Right forelimb (tissue), 1 donor: ENCODE measurements at places on chromosomes 12 and 14.
A peak's percentile ranks its signal among the peaks of the same experiment; 100 is the strongest.

DNA sequence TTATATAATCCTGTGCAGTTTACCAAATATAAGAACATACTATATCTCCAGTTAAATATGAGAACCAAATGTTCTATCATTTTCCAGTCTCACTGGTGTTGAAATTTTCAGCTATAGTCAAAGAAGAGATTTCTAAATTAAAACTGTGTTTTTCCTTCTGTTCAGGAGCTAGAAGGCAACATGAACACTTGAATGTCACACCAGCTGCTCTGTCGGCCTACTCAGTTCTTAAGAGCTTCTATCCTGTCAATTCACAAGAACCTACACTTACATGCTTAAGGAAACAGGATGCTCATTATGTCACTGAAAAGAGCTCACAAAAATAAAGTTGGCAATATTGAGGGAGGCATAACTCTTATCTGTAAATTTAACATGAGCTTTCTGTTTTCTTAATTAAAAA is 43.1 kb downstream of the ATP2B1 start:
- DNase-seq, result no peak

DNA sequence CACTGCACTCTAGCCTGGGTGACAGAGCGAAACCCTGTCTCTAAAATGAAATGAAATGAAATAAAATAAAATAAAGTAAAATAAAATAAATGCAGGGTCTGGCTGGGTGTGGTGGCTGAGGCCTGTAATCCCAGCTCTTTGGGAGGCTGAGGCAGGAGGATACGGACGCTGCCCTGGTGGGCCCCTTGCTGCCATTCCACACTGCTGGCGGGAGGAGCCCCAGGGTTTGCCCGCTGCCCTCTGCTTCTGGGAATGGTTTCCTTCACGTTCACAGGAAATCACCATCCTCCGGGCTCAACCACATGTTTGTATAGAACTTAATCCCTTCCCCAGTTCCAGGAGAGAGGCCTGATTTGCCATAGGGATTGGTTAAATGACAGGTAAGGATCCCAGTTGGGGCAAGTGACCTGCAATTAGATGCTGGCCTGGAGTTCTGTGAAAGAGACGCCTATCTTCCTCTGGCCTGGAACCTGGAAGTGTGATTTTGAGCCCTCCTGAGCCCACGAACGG is 29.3 kb downstream of the CALM1 start:
- DNase-seq, result no peak

DNA sequence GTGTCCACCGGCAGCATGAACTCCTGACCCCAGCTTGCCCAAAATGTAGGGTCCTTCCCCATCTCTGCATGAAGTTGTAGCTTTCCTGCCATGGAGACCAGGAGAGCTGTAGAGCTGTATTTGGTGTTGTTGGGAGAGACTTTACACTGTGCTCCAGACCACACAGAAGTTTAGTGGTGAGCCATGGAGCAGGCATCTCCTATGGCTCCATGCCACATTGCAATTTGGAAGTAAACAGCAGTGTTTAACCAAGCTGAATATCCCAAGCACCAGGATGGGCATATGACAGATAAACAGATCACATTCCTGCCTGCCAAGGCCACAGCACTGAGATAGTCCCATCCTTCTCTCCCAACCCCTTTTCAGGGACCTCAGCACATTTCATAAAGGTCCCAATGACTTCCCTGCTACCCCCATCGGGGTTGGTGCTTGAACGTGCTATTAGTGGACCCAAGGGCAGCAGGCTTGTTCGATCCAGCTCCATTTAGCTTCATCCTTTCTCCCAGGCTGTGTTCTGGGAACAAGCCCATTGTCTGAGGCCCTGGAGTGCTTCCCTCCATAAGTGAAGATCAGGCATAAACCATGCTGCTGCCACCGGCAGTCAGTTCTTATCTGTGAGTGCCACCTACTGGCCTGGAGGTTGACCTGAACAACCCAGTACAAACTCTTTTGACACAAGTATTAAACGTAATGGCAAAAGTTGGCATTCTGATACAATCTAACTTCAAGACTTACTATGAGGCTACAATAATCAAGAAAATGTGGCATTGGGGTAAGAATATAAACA is 172.3 kb upstream of the ATXN7L3B start:
- no peak for DNase-seq

DNA sequence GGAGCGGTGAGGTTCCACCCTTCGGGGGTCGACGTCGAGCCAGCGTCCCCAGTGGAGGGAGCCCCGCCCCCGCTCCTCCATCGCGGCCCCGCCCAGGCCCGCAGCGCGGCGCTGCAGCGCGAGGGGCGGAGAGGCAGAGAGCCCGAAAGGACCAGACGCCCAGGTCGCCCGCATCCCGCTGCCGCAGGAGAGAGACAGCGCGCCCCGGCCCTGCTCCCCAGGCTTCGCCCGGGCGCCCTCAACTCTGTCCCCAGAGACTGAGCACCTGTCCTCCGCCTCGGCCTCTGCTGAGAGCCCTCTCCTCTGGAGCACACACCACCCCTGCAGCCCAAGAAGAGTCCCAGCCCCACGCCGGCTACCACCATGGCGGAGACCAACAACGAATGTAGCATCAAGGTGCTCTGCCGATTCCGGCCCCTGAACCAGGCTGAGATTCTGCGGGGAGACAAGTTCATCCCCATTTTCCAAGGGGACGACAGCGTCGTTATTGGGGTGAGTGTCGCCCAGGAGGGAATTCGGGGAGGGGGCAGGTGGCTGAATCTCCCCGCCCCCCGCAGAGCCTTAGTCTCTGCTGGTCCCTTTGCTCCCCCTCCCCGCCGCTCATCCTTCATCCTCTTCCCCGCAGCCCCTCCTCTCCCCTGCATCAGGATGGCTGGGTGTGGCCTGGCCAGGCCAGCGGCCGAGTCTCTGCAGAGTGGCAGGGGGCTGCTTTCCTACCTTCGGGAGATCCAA is at the start of gene KIF5A:
TSS of gene KIF5A (plus strand) at position 136 of the 732 bp plus-strand sequence. CDS start at position 364, 228 bp downstream.
- DNase-seq, result no peak

DNA sequence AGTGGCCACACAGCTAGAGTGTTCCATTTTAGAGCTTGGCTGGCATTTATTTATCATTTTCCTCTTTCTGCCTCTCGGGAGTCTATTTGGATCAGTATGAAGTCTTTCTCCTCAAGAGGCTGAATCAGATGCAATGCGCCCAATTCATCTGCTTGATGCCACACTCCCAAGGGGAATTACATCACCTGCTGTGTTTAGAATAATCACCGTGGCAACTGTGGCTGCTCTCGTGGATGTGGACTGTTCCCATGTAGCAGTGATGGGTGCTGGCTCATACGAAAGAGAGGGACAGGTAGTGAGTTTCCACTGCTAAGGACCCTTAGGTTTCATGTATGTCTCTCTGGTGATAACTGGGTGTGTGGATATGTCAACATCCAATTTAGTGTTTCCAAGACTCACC is 70.7 kb downstream of the SRRM4 start:
- DNase-seq, result no peak

DNA sequence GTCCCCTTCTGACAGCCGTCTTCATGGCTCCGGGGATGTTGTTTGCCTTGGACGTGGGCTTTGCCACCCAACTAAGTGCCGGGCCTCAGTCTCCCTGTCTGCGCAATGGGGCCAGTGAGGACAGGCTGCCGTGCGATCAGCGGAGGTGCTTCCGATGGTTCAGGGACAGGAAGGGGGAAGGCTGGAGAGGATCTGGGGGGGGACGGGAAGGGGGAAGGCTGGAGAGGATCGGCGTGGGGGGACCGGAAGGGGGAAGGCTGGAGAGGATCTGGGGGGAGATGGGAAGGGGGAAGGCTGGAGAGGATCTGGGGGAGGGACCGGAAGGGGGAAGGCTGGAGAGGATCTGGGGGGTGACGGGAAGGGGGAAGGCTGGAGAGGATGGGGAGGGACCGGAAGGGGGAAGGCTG is 3.4 kb downstream of the MMP17 start:
- peak; percentile 74 for DNase-seq

- no peak for DNase-seq
These were observed 16.4 kb upstream of the RNASE4 start for GRCh38 chr14:20667957-20668356.

DNA sequence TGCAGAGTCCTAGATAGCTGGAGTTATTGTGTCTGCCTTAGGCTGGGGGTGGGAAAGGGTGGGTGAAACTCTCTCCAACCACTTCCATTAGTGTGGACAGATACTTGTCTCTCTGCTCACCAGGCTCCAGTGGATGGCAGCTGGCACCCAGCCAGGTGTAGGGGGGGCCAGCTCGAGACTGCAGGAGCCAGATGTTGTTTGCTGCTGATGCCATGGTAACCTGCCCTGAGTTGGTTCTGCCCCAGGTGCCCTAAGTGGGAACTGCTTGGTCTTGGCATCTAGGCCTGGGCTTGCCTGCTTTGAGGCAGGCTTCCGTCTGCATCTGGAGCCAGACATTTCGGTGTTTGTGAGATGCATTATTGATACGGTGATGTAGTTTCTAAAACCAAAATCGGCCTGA is 82.2 kb downstream of the ADCK1 start:
- DNase-seq, result peak; percentile 60

GRCh38 chr12:68631227-68631626 is 20.5 kb downstream of the RAP1B start:
- no peak for DNase-seq

- no peak for DNase-seq
These were observed 33.0 kb downstream of the UBR7 start for GRCh38 chr14:93239869-93240677.

GRCh38 chr14:102504328-102504999 is 5.1 kb downstream of the ANKRD9 start:
- no peak for DNase-seq

DNA sequence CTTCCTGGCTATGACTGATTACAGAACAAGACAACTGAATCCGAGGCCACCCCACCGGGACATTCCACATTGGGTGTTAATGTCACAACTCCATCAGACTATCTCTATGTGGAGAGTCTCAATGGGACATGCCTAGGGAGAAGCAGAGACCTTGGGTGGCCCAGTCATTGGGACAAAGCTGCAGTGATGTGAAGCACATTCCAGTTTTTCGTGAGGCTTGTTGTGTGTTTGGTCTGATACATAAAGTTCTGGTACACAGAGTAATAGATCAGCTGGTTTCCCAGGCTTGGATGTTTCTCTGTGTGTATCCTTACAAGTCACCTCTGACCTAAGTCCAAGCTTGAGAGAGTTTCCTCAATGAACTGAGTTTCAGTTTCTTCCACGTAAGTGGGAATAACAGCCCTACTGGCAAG is 42.3 kb downstream of the CPM start:
- DNase-seq, result no peak

DNA sequence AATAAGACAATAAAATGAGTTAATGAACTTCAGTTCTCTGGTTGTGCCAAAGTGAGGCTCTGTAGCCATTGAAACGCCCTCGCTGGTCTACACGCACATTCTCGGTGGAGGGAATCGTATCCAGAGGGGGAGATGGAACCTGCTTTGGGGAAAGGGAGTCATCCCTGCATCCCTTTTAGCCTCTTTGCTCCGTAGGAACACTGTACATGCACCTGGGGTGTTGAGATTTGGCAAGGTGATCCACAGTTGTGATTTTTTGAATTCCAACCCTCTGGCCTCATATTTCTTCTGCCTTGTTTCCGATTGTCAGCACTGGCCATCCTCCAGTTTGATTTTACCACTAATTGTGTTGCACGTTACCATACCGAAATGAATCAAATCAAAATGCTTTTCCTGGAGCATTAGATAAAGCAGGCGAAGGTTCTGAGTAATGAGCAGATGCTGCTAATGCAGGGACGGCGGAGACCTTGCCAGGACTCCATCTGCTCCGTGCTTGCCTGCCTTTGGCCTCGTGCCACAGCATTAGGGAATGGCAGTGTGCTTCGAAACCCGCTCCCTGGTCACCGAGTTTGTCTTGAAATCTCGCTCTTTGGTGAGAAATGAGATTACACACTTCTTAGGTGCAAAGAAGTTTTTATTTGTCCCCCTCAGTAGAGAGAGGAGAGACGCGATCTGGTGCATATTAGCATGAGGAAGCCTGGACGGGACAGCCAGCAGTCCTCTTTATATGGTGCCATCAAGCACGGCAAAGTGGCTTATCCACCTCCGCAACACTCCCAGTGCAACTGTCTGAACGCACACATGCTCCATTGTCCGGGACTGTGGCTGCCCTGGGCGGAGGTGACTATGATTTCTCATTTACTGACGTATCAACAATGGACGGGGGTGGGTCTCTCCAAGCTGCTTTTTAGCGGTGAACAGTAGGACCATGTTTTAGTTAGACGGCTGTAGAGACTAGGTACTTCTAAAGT is 59.1 kb downstream of the FBXW8 start:
- no peak for DNase-seq

DNA sequence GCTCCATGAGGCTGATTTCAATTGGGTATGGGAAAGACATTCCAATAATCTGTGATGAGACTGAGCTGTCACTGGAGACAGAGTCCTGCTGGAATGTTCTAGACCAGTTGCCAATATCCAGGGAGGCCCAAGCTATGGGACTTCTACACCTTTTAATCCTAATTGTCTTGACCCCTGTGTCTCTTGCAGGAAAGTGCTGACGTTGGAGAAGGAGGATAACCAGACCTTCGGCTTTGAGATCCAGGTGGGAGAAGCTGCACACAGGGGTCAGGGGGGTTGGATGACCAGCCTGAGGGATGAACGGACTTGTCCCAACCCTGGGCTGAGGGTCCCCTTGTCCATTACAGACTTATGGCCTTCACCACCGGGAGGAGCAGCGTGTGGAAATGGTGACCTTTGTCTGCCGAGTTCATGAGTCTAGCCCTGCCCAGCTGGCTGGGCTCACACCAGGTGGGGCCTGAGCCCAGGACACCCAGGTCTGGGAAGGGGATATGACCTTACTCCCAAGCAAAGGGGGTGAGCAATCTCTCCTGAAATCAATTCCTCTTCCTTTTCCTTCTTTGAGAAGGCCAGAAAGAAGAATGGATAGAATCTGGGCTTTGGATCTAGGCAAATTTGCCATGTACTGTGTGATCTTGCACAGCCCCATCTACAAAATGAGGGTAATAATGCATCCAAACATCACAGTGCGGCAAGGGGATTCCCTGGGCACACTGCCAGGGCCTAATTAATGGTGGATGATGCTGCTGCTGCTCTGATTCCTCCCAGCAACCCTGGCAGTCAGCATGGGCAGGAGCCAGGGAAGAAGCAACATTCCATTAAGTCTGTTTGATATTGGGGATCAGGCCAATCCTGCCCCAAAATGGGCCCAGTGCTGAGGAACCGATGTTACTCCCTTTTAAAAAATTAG is 4.2 kb downstream of the TAMALIN start:
- DNase-seq, result no peak

DNA sequence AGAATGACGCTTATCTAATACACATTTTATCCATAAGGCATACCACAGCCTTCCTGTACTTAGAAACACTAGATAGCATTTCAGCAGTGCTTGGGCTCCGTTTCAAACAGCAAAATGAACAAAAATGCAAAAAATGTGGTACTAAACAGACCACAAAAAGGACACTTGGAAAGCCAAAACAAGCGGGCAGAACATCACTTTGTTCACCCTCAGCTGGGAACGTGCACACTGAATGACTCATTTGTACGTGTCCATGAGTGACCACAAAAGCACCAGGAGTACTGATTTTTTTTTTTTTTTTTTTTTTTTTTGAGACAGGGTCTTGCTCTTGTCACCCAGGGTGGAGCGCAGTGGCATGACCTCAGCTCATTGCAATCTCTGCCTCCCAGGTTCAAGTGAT is 8.9 kb upstream of the FOXN3 start:
- DNase-seq, result no peak

- DNase-seq, result no peak
These were observed 1100.7 kb downstream of the TRHDE start for GRCh38 chr12:73372856-73373255.

GRCh38 chr14:61645247-61645646 is 50.1 kb upstream of the HIF1A start:
- no peak for DNase-seq

GRCh38 chr12:19654650-19655376 is 215.5 kb downstream of the AEBP2 start:
- DNase-seq, result no peak

GRCh38 chr12:49470986-49471385 is 67.8 kb upstream of the KCNH3 start:
- DNase-seq, result no peak
